HAP-1 (cell line): ENCODE measurements at places on chromosomes 4 and X.

GRCh38 chr4:141275834-141276233 is 55.1 kb downstream of the ZNF330 start:
- DNase-seq, result no peak

GRCh38 chrX:23052324-23052723 is 52.6 kb downstream of the DDX53 start:
- DNase-seq, result no peak

DNA sequence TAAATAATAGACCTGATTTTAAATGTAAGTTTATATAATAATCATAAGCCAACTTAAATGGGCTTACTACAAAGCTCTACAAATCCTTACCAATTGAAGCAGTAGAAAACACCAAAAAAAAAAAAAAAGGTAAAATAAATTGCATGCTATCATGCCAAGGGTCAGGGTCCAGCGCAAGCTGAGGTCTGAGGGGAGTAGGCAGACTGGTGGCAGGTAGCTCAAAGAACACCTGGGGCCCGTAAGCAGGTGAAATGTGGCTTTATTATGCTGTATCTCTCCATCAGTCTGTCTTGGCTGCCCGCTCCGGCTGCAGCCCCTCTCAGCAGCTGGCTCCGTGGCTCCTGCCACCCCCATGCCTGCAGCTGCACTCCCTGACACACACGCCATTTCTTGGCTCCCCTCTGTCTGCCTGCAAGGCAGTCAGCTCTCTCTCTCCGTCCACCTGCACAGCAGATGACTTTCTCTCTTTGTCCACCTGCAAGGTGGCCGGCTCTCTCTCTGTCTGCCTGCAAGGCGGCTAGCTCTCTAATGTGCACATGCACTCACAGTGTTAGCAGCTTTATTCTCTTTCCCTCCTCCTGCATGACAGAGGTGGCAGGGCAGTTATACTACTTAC is 209.4 kb upstream of the UGT8 start:
- DNase-seq, result no peak

GRCh38 chrX:153644356-153645125 is 2.5 kb upstream of the DUSP9 start:
- no peak for DNase-seq

DNA sequence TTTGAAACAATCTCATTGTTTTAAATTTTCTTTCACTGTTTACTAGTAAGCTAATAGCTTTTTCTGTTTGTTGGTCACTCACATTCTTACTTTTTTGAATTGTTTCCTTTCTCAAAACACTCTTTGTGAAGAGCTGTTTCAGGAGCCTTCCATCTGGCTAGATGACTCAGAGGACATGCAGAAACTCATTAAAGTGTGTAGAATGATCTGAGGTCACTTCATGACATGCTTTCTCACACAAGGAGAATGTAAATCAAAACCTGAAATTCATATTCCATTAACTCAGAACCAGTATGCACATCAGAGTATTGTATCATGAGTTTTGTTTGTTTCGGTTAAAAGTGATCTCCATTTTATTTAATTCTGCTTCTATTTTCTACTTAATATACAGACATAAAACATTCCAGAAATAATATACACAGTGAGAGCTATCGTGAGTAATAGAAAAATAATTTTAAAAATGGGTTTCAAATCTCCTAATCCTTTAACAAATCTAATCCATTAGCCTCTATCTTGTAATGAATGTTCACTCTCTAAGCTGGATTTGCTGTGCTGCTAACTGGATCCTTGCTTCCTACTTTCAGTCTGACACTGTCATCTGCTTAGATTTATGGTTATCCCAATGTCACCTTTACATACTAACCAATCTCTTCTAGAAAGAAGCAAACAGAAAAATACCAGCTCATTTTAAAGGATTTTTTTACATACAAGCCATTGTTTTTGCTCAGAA is 449.6 kb downstream of the FSTL5 start:
- no peak for DNase-seq

DNA sequence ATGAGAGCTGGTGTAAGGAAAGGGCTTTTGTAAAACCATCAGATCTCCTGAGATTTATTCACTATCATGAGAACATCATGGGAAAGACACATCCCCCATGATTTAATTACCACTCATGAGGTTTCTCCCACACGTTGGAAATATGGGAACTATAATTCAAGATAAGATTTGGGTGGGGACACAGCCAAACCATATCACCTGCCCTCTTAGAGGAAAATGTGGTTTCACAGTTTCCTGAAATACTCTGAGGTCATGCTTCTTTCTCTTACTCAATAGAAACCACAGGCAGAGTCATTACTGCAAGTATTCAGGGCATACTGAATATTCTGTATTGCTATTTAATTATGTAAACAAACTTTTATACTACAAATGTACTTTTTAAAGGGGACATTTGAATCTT is 1453.3 kb downstream of the PCDH18 start:
- DNase-seq, result no peak

- peak; percentile 69 for DNase-seq
Observed at GRCh38 chr4:101125045-101125942, 222.0 kb downstream of the PPP3CA start.

GRCh38 chr4:184764601-184765000 is 30.7 kb upstream of the CENPU start:
- DNase-seq, result no peak

DNA sequence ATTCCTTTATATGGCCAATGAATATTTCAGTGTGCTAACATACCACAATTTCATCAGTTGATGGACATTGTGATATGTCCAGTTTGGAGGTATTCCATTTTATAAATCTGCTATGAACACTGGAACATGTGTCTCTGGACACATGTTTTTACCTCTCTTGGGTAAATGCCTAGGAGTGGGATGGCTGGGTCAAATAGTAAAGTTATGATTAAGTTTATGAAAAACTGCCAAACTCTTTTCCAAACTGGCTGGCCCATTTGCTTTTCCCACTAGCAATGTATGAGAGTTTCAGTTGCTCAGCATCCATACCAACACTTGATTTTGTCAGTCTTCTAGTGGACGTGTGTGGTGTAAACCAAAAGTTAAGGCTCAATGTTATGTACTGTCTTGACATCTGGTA is 40.5 kb downstream of the CEP44 start:
- DNase-seq, result no peak

- DNase-seq, result no peak
Observed at GRCh38 chr4:80610845-80611677, 275.5 kb downstream of the CFAP299 start.

- DNase-seq, result no peak
Observed at GRCh38 chr4:146236216-146236615, 21.9 kb downstream of the REELD1 start.

DNA sequence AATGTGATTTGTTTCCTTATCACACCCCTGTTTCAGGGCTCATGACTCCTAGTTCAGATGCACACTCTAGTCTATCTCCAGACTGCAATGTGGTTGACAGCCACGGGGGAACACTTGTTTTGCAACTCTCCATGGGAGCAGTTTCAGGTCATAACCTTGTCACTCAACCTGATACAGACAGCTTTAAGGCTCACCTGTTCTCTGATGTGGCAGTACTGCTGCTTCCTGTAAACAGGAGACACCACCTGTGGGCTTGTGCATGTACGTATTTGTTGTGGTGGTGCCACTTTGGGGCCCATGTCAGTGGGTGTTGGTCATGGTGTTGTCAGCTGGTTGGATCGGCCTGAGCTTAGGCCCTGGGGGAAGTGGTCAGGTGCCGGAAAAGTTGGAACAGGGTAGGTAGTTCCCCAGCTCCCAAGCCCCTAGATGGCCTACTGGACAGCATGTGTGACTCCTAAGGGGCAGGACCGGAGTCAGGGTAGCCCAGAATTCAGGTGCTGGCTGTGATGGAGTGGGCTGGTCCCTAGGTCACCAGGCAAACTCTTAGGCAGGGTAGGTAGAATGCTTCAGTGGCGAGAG is 46.2 kb downstream of the FAM9B start:
- DNase-seq, result no peak

DNA sequence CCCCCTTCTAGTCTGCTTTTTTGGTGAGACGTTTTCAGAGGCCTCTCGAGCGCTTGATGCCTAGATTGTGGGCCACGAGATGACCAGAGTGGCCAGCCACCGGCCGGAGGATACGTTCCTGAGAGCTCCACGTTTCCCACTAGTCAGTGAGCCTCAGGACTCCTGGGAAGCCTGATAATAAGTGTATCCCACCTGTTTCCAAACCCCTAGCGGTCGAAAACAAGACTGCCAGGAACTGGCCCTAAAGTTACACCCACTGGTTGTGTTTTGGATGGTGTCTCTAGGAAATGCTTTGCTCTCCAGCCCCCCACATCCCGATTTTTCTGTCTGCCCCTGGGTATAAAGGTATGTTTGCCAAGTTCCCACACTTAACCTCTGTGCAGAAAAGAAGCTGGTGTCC is 4.6 kb upstream of the RS1 start:
- no peak for DNase-seq

- no peak for DNase-seq
Observed at GRCh38 chr4:17934286-17934685, 87.3 kb downstream of the LCORL start.

GRCh38 chrX:39728025-39728424 is 369.7 kb downstream of the BCOR start:
- DNase-seq, result no peak

DNA sequence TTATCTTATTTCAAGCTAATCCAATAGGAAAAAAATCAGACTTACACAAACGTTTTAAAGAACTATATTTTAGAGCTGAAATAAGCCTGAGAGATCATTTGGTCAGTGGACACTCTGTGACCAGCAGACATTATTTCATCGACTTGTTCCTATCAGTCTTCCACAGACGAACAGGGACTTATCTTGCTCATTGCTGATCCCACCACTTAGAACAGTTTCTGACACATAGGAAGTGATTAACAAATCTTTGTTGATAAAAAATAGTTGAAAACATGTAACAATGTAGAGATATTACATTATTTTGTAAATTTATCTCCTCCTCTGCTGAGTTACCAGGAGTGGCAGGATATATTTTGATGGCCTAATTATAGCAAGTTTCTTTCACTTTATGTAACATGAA is 65.8 kb downstream of the TAPT1 start:
- DNase-seq, result no peak

DNA sequence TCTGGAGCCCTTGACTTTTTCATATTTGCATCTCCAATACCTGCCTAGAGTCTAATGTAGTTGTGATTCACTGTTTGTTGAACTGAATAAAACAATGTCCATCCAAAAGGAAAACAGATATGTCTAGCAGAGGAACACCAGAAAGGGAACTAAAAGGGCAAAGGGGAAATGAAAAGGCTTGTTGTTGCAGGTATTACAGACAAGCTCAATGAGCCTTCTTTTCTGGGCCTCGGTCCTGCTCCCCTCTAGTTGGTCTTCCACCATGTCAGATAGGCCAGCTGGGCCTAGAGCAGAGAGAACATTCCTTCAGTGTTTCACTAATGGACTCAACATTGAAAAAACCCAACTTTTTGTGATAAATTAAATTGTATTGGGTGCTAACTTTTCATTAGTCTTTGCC is 55.4 kb downstream of the ZFX start:
- no peak for DNase-seq

DNA sequence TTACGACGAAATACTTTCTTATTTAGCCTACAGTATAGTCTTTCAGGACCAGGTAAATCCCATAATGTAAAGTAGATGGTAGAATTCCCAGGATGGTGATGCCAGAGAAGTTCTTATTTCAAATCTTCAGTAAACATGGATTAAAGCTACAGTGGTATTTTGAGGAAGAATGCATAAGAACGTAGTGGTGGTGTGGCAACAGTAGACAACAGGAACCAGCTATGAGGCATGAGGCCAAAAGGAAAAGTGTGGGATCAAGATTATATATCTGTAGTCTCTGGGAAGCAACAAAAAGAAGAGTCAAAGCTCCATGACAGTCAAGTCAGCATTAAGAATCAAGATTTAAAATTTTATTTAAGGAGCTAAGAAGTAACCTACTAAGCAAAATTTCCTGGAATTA is 60.2 kb downstream of the METTL14 start:
- DNase-seq, result no peak

DNA sequence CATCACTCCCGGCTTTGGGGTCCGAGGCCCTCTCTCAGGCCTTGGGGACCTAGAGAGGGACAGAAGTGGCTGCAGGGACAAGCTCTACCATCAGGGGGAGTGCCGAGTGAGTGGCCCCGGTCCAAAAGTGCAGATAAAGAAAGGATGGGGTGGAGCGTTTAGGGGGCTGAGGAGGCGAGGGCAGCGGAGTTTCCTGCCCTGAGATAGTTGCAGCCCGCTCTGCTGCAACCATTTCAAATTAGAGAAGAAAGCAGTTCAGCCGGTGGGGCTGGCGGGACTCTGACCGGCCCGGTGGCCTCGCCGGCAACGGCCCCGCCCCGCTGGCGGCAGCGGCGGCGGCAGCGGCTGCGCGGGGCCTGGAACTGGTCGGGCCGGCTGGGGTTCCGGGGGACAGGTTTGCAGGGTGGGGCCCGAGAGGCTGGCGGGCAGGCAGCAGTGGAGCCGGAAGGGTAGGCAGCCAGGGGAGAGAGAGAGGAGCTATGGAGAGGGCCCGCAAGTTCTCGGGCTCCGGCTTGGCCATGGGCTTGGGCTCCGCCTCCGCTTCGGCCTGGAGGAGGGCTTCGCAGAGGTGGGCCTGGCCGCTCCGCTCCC is 7.6 kb downstream of the DLG3 start:
- peak; percentile 64 for DNase-seq

DNA sequence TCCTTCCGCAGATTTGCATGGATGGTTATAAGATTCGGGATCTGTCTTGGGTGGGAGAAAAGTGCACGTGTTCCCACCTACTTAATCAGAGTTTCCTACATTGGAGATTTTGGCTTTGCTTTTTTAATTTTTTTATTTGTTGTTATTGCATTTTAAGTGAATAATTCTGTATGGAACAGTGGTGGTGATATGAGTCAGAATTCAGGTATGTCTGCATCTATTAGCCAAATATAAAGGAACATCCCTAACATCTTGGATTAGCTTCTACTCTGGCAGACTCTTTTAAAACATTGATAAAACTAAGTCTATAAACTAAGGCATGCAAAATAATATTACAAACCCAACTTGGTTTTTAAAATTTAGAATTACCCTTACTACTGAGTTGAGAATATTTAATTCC is 659.8 kb upstream of the EPHA5 start:
- DNase-seq, result no peak

DNA sequence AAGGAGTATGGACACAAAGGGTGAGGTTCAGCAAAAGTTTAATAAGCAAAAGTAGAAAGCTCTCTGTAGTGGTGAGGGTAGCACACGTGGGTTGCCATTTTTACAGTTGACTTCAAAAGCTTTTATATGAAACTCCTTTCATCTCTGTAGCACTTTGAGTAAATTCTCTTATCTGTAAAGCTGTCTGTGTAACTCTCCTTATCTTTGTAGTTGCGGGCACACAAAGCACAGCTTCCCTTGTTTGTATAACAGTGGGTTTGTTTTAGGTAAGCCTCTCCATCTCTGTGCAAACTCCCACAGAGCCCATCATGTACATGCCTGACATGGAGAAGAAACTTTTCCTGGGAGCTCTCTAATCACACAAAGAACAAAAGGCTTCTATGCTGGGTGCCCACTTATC is 325.9 kb upstream of the PABPC5 start:
- no peak for DNase-seq

GRCh38 chrX:19798423-19798822 is 89.0 kb downstream of the SH3KBP1 start:
- DNase-seq, result no peak

DNA sequence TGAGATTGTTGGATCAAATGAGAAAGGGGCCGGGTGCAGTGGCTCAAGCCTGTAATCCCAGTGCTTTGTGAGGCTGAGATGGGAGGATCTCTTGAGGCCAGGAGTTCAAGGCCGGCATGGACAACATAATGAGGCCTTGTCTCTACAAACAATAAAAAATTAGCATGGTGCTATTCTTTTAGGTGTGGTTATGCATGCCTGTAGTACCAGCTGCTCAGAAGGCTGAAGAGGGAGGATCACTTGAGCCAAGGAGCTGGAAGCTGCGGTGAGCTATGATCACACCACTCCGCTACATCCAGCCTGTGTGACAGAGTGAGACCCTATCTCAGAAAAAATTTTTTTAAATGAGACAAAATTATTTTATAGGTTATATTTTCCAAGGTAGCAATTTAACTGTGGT is 49.7 kb upstream of the TMEM150C start:
- DNase-seq, result no peak
